ENCODE measurements at places on chromosomes 6 and 20.
A peak's percentile ranks its signal among the peaks of the same experiment; 100 is the strongest.

DNA sequence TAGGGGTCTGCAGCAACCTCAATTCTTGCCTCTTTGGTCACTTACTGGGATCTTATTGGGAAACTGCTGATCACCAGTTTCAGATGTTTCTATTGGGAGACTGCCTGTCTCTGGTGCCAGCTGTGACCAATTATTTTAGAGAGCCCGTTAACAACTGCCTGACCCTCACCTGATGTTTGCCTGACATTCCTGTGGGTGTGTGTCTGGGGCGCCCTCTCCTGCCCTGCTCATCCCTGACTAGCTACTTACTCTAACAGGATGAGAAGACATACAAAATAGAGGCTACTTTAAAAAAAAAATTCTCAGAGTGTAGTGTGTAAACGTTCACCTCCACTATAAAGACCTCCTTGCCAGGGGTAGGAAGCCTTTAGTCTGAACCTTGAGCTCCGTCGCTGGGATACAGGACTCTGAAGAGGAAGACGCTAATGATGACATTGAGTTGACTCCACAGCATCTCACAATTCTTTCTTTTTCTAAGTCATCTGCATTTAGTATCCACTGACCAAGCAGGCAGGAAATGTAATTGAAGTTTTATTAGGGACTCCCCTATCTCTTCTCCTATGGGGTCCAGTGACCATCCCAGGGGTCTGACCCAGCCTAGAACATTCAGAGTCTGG lies 54.6 kb upstream of the DDR1 start:
- no peak for DNase-seq

GRCh38 chr6:100464903-100465700 lies at the start of gene SIM1:
Gene SIM1 (minus strand): TSS chr6:100464921. CDS start chr6:100463468, 1,453 bp downstream.
- DNase-seq, result peak; percentile 96

GRCh38 chr6:162307865-162308264 lies 419.7 kb downstream of the PRKN start:
- no peak for DNase-seq

- peak; percentile 40 for DNase-seq
Observed at GRCh38 chr20:35954907-35955251, 577 bp upstream of the SCAND1 start.

GRCh38 chr20:32510601-32511357 lies 74.4 kb downstream of the NOL4L start:
- DNase-seq, result no peak

GRCh38 chr6:5159162-5159561 lies 74.0 kb downstream of the PPP1R3G start:
- DNase-seq, result no peak

GRCh38 chr6:107202876-107203468 lies 87.7 kb upstream of the BEND3 start:
- DNase-seq, result no peak

- no peak for DNase-seq
Observed at GRCh38 chr6:157158456-157158855, 164.9 kb downstream of the TMEM242 start.

GRCh38 chr6:35023091-35024000 lies 117.8 kb downstream of the TCP11 start:
- DNase-seq, result no peak

- no peak for DNase-seq
Observed at GRCh38 chr20:42649748-42650147, 540.0 kb downstream of the PTPRT start.

DNA sequence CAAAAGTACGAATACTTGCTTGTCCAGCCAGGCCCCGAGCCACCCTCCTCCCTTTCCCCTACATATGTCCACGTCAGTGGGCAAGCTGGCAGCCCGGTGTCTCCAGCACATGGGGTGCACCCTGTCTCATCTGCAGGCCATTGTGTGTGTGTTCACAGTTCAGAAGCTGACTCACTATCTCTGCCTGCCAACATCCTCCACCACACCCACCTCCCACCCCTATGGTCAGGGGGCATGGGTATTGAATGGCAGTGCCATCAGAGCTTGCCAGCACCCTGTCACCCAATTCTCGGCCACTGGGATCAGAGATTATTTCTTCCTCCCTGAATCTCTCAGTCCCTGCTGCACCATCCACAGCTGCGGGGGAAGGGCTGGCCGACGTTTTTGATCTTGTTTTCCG lies 195.7 kb downstream of the FARS2 start:
- DNase-seq, result no peak

GRCh38 chr6:42010185-42010891 lies 40.0 kb upstream of the TAF8 start:
- DNase-seq, result no peak

GRCh38 chr6:101391772-101392585 lies 1.5 kb upstream of the GRIK2 start:
- DNase-seq, result peak; percentile 28

- DNase-seq, result no peak
Observed at GRCh38 chr20:50223039-50224005, 32.7 kb downstream of the CEBPB start.

- no peak for DNase-seq
Observed at GRCh38 chr20:20548527-20549266, 163.7 kb downstream of the RALGAPA2 start.

DNA sequence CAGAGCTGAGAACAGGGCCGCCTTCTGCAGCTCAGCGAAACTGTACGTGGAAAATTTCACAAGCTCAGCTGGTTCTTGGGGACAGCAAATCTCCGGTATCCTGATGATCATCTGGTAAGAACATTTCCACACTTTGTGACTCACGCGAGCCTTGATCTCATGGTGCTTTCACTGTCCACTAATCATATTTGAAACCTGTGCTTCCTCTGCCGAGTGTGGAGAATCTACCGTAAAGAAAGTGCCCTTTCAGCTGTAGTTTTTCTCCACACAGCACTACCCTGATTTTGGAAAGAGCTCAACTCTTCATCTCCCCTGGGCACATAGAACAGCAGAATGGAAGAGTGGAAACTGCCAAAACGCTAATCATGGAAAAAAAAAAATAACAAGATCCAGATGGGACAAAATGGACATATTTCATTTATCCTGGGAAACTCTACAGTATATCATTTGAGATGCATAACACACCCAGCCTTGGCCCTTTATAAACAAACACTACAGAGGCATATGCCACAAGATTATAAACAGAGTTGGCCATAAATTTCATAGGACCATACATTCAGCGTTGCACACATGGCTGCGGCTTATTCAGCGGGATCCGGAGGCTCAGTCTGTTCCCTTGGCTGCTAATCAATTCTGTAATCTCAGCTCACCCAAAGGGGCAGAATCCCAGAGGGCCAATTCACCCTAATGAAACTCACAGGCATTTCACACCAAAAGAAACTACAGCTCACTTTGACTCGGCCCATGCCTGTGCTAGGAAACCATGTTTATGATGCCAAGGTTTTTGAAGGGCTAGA lies 434.5 kb downstream of the HDGFL1 start:
- DNase-seq, result peak; percentile 78

GRCh38 chr6:113271437-113271836 lies 585.7 kb upstream of the MARCKS start:
- peak; percentile 56 for DNase-seq

DNA sequence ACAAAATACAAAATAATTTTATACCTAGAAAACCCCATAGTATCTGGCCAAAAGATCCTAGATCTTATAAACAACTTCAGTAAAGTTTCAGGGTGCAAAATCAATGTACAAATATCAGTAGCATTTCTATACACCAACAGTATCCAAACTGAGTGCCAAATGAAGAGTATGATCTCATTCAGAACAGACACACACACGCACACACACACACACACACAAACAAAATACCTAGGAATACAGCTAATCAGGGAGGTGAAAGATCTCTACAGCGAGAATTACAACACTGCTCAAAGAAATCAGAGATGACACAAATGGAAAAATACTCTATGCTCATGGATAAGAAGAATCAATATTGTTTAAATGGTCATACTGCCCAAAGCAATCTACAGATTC lies 49.2 kb downstream of the TOMM6 start:
- DNase-seq, result no peak

DNA sequence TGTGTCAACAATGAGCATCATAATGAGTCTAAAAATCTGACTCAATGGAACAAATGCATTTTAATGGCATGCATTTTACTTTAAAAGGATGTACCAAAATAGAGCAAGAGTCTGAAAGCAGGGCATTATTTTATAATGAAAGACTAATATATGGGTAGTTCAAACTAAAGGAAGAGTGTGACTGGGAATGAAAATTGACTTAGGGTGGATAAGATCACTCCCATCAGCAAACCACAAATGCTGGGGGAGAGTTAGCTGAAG lies 114.7 kb downstream of the SOX4 start:
- no peak for DNase-seq

DNA sequence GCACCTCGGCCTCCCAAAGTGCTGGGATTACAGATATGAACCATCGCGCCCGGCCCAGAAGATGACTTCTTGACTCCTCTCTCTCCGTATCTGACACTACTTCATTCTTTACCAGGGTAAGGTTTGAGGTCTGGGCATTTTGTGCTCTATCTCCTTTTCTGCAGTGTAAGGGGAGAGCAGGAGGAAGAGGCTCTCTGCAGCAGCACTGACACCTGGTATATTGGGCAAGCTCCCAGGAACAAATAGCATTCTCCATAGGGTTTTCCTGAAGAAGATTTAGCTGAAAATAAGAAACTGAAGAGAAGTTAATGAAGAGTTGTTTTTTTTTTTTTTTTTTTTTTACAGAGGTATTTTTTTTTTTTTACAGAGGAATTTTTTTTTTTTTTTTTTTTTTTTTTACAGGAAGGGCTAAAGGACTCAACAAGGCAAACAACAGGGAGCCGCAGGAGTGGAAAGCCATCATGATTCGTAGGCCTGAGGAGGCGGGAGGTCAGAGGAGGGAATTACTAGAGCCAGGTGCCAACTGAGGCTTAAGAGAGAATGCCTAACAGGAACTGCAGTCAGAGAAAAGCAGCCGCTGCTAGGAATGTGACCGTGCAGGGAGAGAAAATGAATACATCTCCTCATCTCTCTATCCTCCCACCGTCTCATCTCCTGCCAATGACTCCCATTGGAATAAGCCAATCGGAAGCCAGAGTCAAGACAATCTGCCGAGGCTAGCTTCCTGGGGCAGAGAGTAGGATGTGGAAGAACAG lies 34.7 kb upstream of the ADGRF4 start:
- no peak for DNase-seq

DNA sequence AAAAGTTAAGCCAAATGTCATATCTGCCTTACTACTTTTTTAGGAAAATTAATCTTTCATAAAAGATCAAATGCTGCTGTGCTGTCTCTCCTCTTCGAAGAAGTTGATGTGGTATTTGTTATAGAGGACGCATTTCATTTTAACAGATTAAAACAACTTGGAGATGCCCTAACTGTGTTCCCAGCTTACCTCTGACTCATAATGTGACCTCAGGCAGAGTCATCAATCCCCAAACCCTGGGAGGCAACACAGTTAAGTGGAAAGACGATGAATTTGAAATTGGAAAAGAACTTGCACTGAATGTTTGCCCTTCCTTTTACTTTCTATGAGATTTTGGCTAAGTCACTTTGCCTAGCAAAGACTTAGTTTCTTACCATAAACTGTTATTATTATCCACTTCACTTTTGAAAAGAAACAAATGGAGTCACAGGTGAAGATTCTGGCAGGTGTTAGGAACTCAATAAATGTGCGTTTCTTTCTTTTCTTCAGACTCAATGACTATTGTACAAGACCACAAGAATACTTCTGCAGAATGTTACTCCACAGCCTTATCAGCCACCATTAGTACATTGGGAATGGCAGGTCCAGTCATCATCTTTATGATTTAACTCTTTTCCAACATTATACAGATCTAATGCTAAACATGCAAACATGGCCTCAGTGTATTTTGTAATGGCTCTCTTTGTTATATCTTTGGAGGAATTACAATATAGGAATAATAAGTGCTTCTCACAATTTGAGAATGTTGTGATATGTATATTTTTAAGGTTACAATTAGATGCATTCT lies 102.6 kb downstream of the COL21A1 start:
- peak; percentile 85 for DNase-seq

DNA sequence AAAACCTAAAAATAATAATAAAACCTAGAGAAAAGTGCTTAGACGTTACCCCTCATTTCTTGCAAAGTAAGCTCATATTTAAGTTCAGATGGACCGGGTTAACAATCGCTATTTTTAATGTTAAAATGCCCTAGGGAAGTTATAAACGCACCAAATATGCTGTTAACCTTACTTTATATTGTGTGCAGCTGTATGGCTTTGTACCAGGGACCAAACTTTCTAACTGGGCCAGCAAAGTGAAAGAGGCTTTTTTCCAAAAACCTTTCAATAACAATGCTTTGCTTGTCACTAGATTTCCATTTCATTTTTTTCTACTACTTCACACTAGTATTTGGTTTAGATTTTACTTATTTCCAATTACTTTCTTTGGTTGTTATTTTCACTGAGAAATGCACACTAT lies 248.5 kb downstream of the FOXC1 start:
- DNase-seq, result no peak

GRCh38 chr6:26550250-26550993 lies 12.3 kb downstream of the HMGN4 start:
- DNase-seq, result peak; percentile 73

DNA sequence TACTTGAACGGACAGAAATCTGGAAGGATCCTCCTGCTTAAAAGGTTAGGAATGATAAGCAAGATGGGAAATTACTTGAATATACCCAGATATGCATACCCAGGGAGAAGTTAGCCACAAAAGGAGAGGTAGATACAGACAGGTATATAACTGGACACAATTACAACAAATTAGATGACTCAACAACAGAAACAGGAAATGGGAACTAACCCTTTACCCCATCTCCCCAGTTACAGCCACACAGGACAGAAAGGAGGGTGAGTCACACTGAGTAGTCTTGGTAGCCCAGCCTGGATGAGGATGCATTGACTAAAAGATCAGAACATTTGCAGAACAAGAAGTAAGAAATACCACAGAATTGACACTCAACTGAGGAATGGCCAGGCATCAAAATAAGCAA lies 61.2 kb downstream of the C6orf52 start:
- peak; percentile 46 for DNase-seq

GRCh38 chr6:5746053-5746758 lies 260.5 kb downstream of the NRN1 start:
- DNase-seq, result peak; percentile 53

- DNase-seq, result no peak
Observed at GRCh38 chr6:87430499-87430898, 22.7 kb downstream of the CFAP206 start.

- DNase-seq, result no peak
Observed at GRCh38 chr6:1950631-1951030, 294.8 kb downstream of the GMDS start.

DNA sequence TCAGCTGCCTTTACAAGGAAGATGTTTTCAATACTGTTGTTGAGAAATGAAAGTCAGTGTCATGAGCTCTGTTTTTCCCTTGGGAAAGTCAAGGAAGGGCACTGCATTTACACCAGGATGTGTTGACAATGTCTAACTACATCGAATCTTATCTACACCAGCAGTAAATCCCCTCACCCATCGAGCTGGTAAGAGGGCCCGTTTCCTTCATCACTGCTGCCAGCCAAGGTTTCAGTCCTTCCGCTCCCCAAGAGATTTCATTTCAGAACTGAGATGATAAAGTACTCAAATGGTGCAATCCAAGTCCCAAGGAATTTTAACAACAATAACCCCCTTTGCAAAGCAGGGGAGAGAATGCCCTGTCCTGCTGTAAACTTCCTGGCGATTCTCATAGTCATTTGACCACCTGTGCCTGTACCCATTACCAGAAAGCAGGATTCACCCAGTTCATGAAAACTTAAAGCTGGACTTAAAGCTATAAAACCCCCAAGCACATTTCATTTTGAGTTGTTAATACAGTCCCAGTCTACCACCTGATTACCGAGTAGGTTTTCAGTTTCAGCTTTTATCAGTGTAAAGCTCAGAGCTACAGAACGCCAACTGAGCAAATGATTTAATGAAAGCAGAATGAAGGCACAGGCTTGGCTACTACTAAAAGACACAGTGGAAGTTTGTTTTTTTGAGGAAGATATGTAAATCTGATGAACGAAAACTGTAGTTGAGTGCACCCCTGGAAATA lies 122.5 kb upstream of the TAB2 start:
- DNase-seq, result no peak

- no peak for DNase-seq
Observed at GRCh38 chr6:133893946-133894345, 5.0 kb downstream of the TCF21 start.

Measured in fibroblast of skin of right biceps (primary cell).